ENCODE measurements at places on chromosomes 11 and 22.

DNA sequence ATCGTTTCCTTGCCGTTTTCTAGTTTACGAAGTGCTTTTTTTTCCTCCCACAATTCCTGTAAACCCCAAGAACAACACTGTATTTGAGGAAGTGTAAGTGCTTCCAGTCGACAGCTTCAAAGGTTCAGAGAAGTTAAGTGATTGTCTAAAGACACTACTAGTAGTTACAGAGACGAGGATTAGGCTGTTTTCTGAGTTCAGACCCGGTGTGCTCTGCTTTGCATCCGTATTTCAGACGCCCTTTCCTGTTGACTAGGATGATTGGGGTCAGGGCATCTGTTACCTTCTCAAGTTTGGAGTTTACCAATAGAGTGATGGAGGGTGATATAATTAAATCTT, 430 bp downstream of the CLP1 start:
- DNase-seq: no peak

DNA sequence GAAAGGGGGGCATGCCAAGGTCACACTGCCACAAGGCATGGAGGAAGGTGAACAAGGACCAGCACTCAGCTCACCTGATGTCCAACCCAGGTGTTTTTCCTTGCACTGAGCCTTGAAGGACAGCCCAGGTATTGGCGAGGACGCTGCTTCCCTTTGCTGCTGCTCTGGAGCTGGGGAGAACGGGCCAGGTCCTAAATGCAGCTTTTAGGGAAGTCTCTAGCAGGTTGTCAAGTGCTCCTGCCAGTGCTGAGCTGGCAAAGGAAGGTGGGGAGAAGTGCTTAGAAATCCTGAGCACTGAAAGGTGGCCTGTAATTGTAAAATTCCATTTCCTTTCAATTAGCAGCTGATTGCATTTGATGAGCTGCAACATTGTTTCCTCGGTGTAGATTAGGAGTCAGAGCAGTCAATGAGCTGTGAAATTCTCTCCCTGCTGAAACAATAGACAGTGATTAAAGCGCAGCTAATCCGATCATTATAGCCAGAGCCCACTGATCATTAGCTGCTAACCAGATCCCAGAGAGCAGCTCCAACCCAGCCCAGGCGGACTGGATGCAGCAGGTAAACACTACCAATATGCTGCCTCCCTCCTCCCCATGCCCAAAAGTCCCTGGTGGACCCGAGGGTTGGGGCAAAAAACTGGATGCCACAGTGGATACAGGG, 507.6 kb downstream of the INSC start:
- no peak for DNase-seq

DNA sequence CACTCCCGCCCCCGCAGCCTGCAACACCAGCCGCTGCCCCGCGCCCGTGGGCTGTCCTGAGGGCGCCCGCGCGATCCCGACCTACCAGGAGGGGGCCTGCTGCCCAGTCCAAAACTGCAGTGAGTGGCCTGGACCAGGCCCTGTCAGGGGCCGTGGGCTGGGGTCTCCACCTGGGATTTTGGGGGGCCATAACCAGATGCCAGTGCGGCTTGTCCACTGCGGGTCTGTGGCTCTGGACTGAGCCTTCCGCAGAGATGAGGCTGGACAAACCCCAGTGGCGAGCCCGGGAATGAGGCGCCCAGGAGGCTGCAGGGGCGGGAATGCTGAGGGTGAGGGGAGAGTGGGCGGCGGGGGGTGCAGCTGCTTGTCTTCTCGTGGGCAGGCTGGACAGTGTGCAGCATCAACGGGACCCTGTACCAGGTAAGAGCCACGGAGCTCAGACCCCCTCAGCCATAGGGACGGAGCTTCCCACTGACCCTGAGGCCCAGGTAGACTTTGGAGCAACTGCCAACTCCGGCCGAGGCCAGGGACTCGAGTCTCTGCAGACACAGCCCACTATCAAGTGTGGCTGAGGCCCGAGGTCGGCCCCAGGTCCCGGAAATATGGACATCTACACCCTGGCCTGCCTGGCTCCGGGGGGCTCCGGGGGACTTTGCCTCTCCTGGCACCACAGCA, 24.8 kb upstream of the MUC5B start:
- no peak for DNase-seq

GRCh38 chr11:111635706-111636045, 33.4 kb downstream of the SIK2 start:
- DNase-seq: no peak

DNA sequence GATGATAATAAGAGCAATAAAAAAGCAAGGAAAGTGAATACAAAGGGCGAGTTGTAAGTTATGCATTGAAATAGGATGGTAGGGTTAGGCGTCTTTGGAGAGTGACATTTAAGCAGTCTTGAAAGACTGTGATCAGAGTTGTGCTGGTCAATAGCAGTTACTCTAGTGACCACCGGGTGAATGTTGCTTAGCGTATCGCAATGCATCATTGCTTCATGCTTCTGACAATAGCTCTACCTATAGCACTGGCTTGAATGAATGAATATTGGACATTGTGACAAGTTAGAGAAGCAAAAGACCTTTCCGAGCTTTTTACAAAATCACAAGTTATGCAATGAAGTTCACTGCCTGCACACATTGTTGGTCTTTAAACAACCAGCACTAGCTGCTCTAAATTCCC, 7.7 kb upstream of the OR8B12 start:
- DNase-seq: no peak

- no peak for DNase-seq
These were observed 1.5 kb downstream of the KREMEN1 start for GRCh38 chr22:29074276-29074772.
